ENCODE measurements at places on chromosomes 6 and 20. TPM values are rescaled to one million over a fixed set of nuclear protein-coding genes. Genes with fewer than 3 reads are reported as not detected.

- peaks cover 25% of the 10 kb centered on the region for H3K4me1 ChIP-seq
- no peaks in the 10 kb centered on the region for H3K27me3 ChIP-seq
- H3K27ac ChIP-seq = peak overlapping the region; percentile 62
- no peaks in the 10 kb centered on the region for H3K36me3 ChIP-seq
- H3K4me3 ChIP-seq = no peak overlapping the region
- DNase-seq = no peak
Measured at GRCh38 chr6:84652356-84653026, 111.9 kb downstream of the TBX18 start.

Gene TP53TG5
- not detected for total RNA-seq

- H3K27me3 ChIP-seq = no peaks in the 10 kb centered on the region
- H3K27ac ChIP-seq = no peak overlapping the region
- no peak overlapping the region for H3K4me3 ChIP-seq
- no peak for DNase-seq
- H3K36me3 ChIP-seq = no peaks in the 10 kb centered on the region
Measured at GRCh38 chr6:146870760-146871159, 272.0 kb downstream of the ADGB start.

Gene GTSF1L
- not detected for total RNA-seq

GRCh38 chr20:29742699-29743100 lies 1514.8 kb upstream of the DEFB115 start:
- no peaks in the 10 kb centered on the region for H3K4me1 ChIP-seq
- H3K4me3 ChIP-seq = no peak overlapping the region
- H3K27me3 ChIP-seq = no peaks in the 10 kb centered on the region
